ENCODE measurements at places on chromosomes 4 and X.
A peak's percentile ranks its signal among the peaks of the same experiment; 100 is the strongest.

DNA sequence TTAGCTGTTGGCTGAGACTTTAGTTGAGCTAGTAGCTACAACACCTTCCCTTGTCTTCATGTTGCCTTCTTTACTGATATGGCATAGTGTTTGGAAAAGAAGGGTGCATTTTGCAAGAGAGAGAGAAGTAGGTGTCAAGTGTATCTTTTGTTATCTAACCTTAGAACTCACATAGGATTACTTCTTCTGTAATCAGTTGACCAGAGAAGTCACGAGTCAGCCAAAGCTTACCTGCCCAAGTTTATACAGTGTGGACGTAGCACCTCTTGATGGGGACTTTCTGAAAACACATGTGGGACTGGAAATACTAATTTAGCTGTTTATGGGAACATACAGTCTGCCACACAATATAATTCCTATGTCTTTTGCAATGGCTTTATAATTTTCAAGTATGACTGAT is 56.0 kb downstream of the UGT8 start:
- no peak for DNase-seq

DNA sequence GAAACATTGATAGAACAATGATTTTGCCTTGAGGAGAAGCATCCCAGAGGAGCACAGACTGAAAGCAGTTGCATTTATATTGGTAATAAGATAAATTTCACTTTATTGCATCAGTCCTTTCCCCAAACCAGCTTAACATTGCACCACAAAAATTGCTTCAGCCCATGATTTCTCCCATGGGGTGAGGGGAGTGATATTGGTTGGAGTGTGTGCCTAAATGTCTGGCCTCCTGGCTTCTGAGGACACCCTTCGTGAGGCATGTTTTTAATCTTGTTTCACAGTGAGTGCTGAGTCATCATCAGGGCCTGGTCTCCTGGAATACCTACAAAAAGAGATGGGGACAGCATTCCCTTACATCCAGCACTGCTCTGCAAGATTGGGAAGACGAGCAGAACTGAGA is 487.9 kb downstream of the C4orf33 start:
- DNase-seq: no peak

DNA sequence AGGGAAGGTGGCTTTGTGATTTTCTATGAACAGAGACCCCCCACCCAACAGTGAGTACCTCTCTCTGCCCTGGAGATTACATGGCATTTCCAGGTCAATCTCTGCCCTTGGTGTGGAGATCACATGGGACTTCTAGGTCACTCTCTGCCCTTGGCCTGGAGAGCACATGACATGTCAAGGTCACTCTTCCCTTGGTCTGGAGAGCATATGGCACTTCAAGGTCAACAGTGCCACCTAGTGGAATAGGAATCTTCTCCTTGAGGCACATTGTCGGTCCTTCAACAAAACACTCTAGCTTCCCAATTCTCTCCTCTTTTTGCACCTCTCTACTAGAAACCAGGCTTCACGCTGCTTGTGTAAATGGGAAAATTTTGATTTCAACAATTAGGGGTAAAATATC is 66.2 kb upstream of the TACR3 start:
- DNase-seq: no peak

- no peak for DNase-seq
Measured at GRCh38 chrX:41526925-41527324, 79.8 kb downstream of the NYX start.

GRCh38 chrX:100625985-100626491 is 10.6 kb downstream of the TSPAN6 start:
- DNase-seq: no peak

DNA sequence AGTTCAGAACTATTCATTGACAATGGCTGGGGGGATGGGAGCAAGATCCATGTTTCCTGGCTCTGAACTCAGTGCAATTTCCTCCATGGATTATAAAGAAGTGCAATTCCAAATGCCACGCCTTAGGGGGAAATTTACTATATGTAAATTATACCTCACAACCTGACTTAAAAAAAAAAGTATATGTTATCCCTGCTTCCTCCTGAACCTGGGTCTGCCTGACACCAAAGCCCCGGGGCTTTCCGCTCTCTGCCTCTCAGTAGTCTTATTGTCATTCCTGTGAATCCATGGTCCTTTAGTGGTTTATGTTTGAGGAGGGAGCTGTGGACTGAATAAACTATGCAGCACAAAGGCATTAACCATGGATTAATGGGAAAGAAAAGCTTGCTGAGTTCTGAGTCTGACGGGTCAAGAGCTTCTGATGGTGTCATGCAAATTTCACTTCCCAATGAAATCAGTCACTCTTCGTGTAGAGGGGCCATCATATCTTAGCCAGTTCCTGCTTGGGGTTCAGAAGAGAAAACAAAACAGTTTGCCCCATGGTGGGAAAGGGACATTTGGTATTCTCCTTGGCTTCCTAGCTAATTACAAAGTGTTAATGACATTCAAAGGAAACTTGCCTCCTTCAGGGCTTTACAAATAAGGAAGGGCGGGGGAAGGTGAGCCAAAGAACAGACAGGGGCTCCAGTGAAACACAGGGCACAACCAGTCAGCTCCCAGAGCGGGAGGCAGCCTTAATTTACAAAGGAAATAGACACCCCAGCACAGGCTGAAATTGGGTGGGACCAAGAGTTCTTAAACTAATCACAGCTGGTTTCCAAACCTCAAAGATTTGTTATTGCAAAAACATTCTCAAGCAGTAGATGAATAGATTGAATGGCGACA is 14.3 kb downstream of the FAM9C start:
- no peak for DNase-seq

- DNase-seq: no peak
Measured at GRCh38 chr4:85548841-85549240, 73.9 kb downstream of the ARHGAP24 start.

GRCh38 chrX:20265726-20266681 is 705 bp downstream of the RPS6KA3 start:
- peak; percentile 9 for DNase-seq

- no peak for DNase-seq
Measured at GRCh38 chrX:133850399-133850798, 135.0 kb downstream of the GPC3 start.

DNA sequence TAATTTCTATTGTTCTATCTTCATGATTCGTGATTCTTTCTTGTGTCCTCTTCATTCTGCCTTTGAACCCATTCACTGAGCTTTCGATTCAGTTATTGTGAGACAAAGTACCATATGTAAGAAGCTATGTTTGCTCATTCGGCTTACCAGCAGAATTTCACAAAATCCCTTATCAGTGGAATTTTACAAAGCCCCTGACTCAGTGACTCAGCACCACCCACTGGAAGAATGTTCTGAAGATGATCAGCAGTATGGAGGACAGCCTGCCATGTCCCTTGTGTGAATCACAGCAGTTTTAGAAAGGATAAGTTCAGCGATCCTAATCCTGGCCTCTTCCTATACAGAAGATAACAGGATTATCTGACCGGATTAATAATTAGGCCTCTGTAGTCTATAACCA is 5.8 kb upstream of the UXT start:
- DNase-seq: no peak

DNA sequence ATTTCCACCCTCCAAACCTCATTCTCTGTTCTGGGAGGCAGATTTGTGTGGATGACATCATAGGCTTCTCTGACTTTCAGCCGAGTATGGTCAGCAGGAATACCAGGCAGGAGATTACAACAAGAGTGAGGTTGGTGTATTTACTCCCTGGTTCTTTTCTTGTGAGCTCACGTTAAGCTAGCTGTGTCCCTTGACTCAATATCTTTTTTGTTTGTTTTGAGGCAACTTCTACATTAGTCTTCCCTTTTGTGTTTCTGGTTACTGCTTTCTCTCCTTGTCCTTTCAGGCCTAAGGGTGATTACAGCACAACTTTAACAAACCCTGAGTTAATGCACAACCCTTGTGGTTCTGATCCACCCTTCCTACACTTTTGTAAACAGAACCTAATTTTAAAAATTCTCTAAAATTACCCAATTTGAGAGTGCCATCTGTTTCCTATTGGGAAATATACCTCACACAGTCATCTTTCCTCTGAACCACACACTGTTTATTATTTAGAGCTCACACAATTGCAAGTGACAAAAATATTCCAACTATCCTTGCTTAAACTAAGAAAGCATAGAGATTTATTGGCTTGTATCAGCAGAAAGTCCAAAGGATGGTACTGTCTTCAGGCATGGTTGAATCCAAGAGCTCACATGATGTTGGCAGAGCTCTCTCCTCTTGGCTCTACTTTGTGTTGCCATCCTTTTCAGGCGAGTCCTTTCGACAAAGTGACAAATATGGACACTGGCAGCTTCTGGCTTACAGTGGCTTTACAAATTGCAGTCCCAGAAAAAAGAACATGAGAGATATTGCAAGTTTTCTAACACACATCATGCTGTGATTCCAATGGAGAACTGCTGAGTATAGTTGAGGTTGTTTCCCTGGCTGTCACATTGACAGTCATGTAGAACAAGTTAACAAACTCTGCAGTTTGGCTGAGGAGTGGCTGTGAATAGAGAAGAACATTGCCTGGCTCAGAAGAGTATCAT is 150.5 kb upstream of the DDIT4L start:
- no peak for DNase-seq

- DNase-seq: no peak
Measured at GRCh38 chr4:954211-955020, 19.0 kb downstream of the DGKQ start.

DNA sequence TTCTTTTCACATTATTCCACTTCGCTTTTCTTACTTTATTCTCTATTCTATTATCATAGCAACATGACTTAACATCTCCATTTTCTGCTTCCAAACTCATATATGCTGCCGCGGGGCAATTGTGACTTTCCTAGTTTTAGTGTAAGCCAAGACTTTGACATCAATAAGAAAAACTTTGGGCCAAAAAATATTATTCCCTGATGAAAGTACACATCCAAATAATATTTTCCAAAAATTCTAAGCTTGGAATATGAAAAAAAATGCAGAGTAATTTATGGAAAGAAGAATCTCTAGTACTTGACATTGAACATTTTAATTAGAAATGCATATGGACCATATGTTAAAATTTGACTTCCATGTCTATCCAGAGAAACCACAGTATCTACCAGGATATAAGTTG is 995.1 kb upstream of the INTU start:
- no peak for DNase-seq

GRCh38 chr4:75512386-75513211 is 1.6 kb downstream of the RCHY1 start:
- no peak for DNase-seq

GRCh38 chr4:77665381-77666069 is 59.9 kb downstream of the CXCL13 start:
- peak; percentile 8 for DNase-seq
